ENCODE measurements at places on chromosomes 13 and 19.

GRCh38 chr13:41720839-41721561 is 239.9 kb downstream of the VWA8 start:
- no peak for DNase-seq

- no peak for DNase-seq
Observed at GRCh38 chr13:35210261-35210660, 266.2 kb downstream of the MAB21L1 start.

- DNase-seq: peak; percentile 58
Observed at GRCh38 chr19:35403116-35403760, 32.4 kb downstream of the GPR42 start.

DNA sequence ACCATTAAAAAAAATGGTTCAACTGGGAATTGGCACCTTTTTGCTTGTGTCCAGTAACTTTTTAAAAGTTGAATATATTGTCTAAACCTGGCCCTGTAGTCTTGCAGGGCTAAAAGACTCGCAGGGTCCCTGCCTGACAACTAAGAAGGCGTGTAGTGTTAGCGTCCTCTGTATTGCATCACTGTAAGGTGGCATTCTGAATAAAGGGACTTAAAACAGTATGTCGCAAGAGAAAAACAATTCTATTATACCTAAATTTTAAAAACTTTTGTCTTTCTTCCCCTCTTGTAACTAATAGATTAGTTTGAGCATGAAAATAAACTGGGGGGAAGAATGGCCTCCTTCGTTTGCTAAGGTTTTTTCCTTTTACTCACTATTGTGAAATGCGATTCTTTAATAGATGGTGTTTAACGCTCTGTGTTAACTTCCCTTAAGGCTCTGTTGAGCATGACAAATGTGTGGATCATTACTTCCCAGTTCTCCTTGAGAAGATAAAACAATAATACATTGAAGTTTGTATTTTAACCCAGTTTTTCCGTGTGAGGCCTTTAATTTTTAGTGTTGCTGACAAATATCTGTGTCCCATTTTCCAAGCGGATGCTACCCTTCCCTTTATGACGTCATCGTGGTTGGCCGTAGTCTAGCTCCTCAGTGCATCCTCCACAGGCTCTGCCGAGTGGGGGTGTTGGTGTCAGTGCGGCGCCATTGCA is 134.6 kb downstream of the KATNAL1 start:
- DNase-seq: peak; percentile 55

- no peak for DNase-seq
Observed at GRCh38 chr13:28204690-28205443, 66.5 kb downstream of the PAN3 start.

- no peak for DNase-seq
Observed at GRCh38 chr19:52584736-52585440, 14.8 kb downstream of the ZNF701 start.

DNA sequence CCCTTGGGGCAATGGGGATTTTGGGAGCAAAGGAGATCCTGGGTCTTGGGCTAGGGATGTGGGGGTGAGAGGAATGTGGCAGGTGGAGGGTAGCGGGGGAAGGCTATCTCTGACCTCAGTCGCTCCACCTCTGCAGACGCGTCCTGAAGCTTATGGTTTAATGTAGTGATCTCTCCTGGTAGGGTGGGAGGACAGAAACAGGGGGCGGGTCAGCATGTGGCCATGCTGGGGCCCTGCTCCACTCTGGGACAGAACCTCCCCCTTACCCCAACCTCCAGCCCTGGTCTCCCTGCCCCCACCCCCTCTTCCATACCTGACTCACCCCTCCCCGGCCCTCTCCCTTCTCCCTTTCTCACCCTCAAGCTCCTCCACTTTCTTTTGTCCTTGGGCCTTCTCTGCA is 1.4 kb downstream of the BST2 start:
- DNase-seq: no peak

- DNase-seq: peak; percentile 24
Observed at GRCh38 chr19:49151267-49152118, 3.7 kb downstream of the HRC start.

DNA sequence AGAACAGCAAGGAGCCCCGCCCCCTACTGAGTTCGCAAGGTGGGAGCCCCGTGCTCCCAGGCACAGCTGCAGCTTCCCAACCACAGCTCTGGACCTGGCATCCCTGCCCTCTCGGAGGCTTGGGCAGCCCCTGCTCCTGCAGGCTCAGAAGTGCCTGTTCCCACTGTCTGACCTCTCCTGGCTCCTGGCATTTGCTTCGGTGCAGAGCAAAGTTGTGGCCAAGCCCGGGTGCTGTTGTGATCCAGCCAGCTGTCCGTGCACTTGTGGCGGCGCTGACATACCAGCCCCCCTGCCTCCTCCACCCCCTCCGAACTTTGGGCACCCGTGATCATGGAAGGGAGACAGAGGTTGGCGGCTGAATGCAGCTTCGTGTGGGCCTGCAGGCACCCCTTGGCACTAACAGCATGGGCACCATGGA is 1386.8 kb downstream of the PCDH9 start:
- DNase-seq: no peak

DNA sequence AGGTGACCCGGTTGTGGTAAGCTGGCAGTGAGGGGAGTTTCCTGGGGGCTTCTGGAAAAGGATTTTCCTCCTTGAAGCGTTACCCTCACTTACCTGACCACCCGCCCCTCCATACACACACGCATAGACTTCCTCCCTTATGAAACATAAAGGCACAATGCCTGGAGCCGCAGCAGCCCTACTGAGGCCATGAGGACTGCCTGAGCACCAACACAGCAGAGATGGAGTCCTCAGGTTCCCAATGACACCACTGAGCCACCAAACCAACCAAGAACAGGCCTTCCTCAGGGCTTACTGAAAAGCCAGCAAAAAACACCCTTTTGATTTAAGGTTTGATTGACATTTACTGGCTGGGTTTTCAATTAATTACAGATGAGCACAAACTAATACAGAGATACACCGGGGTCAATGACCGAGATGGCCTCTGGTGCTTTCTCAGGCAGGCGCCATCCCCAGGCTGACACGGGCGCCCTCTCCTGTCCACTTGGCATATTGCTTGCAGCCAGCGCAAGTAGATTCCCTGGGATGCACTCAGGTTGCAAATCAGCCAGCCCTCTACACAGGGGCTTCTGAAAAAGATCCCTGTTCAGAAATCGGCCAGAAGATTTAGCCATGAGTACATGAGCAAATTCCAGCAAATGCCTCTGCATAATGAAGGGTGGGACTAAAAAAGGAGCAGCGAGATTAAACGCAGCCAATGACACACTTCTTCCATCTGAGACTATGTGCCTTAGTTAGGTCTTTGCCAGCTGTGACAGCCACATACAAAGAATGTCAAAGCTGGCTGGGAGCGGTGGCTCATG is 14.8 kb downstream of the OPA3 start:
- DNase-seq: peak; percentile 57

DNA sequence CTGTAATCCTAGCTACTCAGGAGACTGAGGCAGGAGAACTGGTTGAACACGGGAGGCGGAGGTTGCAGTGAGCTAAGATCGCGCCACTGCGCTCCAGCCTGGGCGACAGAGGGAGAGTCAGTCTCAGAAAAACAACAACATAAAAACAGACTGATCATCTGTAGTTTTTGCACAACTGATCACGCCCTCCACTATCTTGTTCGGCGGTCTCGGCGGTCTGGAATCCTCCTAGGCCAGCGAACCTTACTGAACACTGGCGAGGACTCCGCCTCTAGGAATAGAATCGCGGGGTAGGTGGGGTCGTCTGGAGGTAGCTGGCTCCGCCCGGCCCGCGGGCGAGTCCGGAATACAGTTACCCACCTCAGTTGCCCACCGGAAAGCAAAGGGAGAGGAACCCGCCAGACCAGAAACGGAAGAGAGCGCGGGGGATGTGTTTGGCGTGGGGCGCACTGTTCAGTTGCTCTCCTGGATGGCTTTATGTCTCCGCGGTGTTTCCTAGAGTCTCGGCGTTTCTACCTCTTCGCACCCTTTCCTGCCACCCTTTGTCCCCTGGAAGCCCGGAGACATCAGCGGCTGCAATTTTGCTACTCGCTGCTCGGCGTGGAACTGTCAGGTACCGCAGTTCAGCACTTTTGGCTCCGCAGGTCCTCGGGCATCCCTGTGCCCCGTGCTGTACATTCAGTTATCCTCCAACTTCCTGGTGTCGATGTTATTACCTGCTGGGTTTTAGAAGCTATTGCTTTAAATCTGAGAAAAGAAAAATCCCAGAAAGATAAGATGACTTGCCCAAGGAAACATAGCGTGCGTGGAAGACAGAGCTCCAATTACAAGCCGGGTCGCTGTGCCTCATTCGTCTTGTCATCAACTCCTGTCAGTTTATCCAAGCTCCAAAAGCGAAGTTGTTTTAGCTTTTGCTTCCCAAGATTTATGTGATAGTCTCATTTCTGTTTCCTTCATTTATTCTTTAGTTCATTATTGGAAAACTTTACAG is 24.9 kb upstream of the HNRNPA1L2 start:
- DNase-seq: peak; percentile 73

GRCh38 chr13:24905242-24905641 is 141.3 kb downstream of the RNF17 start:
- DNase-seq: peak; percentile 82

- DNase-seq: no peak
Observed at GRCh38 chr19:34222386-34222785, 32.0 kb upstream of the GARRE1 start.

DNA sequence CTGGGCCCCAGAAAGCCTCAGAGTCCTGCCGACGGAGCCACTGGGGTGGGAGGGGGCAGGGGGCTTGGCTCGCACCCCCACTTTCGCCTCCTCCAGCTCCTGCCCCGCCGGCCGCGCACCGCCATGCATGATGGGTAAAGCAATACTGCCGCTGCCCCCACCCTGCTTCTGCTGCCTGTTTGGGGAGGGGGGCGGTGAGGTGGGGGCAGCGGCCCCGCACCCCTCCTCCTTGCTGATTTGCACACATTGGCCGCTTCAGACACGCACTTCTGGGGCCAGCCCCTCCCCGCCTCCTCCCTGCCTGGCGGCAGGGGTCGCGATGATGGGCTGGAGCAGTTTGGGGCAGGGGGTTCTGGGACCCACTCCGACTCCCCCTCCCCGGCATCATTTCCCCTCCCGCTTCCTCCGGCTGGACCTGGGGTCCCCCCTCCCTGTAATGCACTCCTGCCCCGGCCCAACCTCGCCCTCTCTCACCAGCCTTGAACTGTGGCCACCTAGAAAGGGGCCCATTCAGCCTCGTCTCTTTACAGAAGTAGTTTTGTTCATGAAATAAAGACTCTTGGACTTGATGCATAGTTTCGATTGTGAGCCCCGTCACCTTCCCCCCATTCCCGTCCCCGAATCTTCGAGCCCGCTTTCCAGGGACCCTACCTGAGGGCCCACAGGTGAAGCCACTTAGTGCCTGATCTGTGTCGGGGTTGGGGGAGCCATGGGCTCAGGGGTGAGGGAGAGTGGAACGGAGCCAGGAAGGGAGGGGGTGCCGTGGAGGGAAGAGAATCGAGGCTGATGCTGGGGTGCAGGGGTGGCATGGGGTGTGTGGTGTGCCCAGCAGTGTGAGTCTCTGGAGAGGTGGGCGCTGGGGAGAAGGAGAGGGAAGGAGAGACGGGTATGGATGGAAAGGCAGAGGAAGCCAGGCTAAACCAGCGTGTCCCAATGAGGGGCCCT is 1.4 kb upstream of the HPN start:
- DNase-seq: no peak

- no peak for DNase-seq
Observed at GRCh38 chr19:4519521-4520277, 1.4 kb upstream of the PLIN4 start.

GRCh38 chr13:83975655-83976165 is 93.4 kb upstream of the SLITRK1 start:
- DNase-seq: no peak

Data from suppressor macrophage treated with lipopolysaccharide for 4 hours (primary cell).